ENCODE measurements at places on chromosomes 11 and 22.

- no peak for DNase-seq
Measured at GRCh38 chr11:27496461-27496860, 10.1 kb downstream of the LIN7C start.

DNA sequence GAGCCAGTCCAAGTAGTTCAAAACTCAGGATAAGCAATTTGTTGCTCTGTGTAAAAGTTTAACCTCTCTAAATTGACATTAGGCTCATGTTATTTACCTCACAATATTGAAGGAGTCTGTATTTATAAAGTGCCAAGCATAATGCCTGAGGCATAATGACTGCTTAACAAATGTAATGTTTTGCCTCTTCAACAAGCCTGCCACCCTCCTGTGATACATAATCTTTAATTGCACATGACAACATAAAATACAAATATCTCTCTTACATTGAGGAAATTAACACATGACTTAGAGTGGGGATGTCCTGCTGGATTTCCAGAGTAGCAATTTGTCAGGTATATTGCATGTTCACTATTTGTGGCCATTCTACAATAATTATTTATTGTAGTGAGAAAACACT, 469.2 kb upstream of the ANO5 start:
- no peak for DNase-seq

GRCh38 chr11:15645201-15645600, 530.5 kb downstream of the INSC start:
- DNase-seq, result no peak

GRCh38 chr11:10388101-10388500, 67.0 kb upstream of the AMPD3 start:
- no peak for DNase-seq

DNA sequence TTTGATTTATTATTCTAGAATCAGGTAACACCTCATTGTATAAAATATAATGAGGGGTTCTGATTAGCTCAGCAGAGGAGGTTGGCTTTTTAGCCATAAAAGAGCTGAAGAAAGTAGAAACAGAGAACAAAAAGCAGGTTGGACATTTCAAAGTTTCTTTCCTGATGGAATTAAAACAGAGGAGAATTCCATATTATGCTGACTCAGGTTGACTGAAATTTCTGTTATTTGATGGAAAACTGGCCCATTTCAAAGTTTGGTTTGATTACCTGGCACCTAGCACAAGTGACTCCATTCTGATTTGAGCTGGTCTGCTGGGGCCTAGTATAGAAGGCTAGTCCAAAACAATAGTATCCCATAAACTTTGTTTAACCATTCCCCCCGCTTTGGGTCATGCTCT, 24.9 kb downstream of the OR56B4 start:
- DNase-seq, result no peak

All from activated CD8-positive, alpha-beta memory T cell treated with anti-CD3 and anti-CD28 coated beads for 1 hour (primary cell).